Vagina (tissue), 2 donors: ENCODE measurements at places on chromosomes 7 and 10. TPM values are rescaled to one million over a fixed set of nuclear protein-coding genes. Genes with fewer than 3 reads are reported as not detected.
A peak's percentile ranks its signal among the peaks of the same experiment; 100 is the strongest.

- DNase-seq = no peak
Observed at GRCh38 chr10:33095867-33096815, 138.1 kb upstream of the ITGB1 start.

The MYH16 gene
- not detected for total RNA-seq

The RALA gene
- 20.1 TPM for total RNA-seq

The CHST3 gene
- 26.0 TPM for total RNA-seq

The HGF gene
- total RNA-seq = 15.0 TPM

GRCh38 chr7:103240806-103241205 lies 56.4 kb upstream of the PMPCB start:
- DNase-seq = no peak

- DNase-seq = no peak
Observed at GRCh38 chr10:116699471-116700150, 42.8 kb downstream of the HSPA12A start.

DNA sequence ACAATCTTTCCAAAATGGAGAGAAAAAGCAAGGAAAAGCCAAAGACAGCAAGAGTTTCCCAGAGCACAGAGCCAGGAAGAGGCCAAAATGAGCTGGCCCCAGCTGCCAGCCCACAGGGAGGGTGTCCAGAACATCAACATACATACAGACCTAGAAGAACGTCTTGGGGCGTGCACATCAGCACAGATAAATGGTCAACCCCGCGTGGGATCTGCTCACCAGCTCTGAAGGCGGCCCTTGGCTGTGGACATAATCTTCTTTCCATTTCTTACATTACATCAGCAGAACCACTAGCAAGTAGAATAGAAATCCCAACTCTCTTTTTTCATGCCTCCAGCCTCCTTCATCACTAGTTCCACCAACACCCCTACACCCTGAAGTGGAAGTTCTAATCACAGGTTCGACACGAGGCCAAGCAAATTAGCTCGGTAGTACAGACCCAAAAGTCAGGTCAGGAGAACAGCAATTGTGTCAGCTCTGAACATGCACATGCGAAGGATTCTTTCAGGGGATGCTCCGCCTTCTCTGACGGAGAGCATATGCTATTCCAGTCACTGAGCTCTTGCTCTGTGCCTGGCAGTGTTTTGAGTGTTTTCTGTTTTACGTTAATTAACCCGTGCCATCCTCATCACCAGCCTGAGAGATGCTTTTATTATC lies 16.4 kb downstream of the SH3PXD2A start:
- DNase-seq = no peak

GRCh38 chr10:102368077-102368476 lies 27.4 kb upstream of the NFKB2 start:
- DNase-seq = no peak

The OPALIN gene
- total RNA-seq = not detected

DNA sequence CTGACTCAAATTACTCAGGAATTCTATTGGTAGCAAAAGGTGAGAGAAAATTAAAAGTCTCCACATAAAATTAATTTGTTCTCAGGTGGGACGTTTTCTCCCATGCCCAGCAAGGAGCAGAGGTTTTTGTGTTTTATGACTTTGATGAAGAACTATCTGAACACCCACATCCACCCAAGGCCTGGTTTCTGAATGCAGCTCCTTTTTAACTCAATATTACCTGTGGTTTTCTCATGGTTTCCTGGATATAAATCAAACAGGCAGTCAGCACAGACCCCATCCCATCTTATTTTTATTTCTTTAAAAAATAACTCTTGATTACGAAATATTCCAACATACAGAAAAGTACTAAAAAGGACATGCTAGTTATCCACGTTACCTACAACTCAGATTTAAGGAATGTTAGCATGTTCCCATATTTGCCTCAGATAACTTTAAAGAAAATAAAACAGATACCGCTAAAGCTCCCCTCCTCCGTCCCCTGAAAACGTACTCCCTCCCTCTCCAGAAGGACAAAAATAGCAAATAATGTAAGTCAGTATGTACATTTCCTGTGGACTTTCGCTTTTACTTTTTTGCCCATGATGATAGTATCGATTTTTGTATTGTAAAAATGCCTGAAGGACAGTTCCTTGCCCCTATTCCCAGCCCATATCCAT lies 43.4 kb downstream of the GLI3 start:
- DNase-seq = no peak

GRCh38 chr7:22725585-22725984 lies 1.4 kb upstream of the IL6 start:
- no peak for DNase-seq

GRCh38 chr7:74141705-74142104 lies 32.5 kb upstream of the EIF4H start:
- no peak for DNase-seq

DNA sequence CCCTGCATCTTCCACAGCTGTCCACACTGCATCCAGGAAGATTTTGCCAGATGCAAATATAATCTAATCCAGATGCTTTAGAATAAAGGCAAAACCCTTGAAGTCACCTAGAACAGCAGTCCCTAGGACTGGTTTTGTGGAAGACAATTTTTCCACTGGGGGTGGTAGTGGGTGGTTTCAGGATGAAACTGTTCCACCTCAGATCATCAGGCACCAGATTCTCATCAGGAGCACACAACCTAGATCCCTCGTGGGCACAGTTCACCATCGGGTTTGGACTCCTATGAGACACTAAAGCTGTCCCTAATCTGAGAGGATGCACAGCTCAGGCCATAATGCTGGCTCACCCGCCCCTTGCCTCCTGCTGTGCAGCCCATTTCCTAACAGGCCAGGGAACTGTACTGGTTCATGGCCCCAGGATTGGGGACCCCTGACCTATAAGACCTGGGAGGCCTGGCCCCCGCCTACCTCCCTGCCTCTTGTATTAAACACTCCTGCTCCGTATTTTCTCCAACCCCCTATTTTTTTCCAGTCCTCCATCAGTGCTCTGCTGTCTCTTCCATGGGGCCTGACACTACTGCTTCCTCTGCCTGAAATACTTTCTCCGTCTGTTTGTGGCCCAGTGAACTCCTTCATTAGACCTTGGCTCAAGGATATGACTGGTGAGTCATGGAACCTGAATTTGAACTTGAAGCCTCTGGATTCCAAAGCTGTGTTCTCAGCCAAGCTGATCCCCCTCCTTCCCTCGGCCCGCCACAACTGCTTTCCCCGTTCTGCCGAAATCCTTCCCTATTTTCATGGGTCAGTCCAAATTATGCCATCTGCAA lies 79.9 kb upstream of the RHEB start:
- DNase-seq = peak; percentile 89

The GATA3 gene
- total RNA-seq = 8.6 TPM

The TRIL gene
- total RNA-seq = 11.0 TPM

The HMX3 gene
- total RNA-seq = not detected

GRCh38 chr10:104260775-104261115 lies 6.1 kb downstream of the GSTO1 start:
- no peak for DNase-seq

DNA sequence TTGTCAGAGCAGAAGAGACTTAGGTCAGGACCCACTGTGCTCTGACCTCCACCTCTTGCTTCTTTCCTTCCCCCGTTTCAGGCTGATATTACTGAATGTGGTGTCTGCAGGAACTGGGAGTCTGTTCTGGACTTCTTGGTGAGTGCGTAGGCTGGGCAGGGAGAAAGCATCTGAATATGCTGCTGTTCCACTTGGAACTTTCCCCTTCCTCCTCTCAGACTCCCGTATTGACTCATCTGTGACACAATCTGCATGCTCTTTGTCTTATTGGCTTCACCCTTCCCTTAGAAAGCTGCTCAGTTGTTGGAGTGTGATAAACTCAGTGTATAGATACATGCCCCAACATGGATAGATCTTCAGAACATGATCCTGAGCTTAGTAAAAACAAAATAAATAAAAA lies 137.6 kb upstream of the HABP2 start:
- DNase-seq = no peak

- no peak for DNase-seq
Observed at GRCh38 chr10:122267849-122268737, 3.0 kb upstream of the BTBD16 start.

The IDI1 gene
- 50.3 TPM for total RNA-seq

The EN2 gene
- total RNA-seq = 0.98 TPM

The ANK3 gene
- total RNA-seq = 65.3 TPM

The PNLIPRP2 gene
- not detected for total RNA-seq

GRCh38 chr10:56035489-56035888 lies 325.6 kb downstream of the ZWINT start:
- DNase-seq = no peak

GRCh38 chr7:152590481-152590880 lies 85.5 kb downstream of the XRCC2 start:
- DNase-seq = no peak
